Endodermal cell (in vitro differentiated cells): ENCODE measurements at places on chromosomes 5 and 9.

- peak; percentile 96 for DNase-seq
Observed at GRCh38 chr5:150473673-150474358, 24.3 kb upstream of the RPS14 start.

GRCh38 chr5:169458221-169458620 lies 125.4 kb upstream of the SPDL1 start:
- no peak for DNase-seq

GRCh38 chr9:28024676-28025075 lies 451.4 kb upstream of the C9orf72 start:
- no peak for DNase-seq

DNA sequence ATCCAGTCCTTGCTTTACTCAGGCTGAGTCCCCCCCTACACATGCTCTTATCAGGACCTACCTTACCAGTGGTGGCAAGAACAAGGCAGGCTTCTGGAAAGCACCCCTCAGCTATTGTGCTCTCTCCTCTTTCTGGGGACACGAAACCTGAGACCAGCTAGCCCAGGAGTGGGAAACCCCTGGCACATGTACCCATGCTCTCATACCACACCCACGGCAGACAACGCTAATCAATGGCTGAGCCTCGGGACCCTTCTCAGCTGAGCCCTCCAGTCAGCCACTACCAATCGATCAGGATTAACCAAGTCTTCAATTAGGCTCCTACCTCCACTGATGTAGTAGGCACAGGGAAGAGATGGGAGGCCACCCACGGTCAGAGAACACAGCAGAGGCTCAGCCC lies 65.1 kb downstream of the VAV2 start:
- DNase-seq: no peak

GRCh38 chr9:130997925-130998596 lies 10.9 kb upstream of the LAMC3 start:
- peak; percentile 98 for DNase-seq
